ENCODE measurements at places on chromosomes 7 and 10.

GRCh38 chr7:119572132-119572531 is 700.8 kb upstream of the KCND2 start:
- DNase-seq = no peak

DNA sequence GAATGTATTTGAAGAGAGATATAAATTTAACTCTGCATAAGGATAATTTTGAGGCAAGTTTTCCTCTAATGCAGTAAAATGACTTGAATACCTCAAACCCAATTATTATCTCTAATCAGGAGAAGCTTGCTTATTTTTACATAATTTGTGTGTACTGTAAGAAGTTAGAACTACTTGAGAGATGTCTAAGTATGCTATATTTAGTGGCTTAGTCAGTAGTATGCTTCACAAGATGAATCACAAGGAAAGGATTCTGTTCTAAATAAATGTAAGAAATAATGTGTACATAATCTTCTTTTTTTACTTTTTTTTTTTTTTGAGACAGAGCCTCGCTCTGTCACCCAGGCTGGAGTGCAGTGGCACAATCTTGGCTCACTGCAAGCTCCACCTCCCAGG is 13.7 kb downstream of the PHTF2 start:
- no peak for DNase-seq

DNA sequence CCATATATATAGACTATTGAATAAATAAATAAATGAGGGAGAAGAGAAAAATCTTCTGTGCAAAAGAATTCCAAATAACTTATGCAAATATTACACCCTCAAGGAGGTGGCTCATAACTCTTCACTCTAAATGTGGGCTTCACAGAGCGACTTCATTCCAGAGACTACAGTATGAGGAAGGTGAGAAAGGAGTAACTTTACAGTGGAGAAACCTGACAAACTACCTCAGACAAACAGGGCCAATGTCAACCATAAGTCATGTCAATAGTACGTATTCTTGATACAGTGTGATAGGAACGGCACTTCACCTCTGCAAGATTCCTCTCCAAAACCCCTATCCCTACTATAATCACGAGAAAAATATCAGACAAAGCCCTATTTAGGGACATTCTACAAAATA is 158.4 kb upstream of the NAMPT start:
- DNase-seq = no peak

DNA sequence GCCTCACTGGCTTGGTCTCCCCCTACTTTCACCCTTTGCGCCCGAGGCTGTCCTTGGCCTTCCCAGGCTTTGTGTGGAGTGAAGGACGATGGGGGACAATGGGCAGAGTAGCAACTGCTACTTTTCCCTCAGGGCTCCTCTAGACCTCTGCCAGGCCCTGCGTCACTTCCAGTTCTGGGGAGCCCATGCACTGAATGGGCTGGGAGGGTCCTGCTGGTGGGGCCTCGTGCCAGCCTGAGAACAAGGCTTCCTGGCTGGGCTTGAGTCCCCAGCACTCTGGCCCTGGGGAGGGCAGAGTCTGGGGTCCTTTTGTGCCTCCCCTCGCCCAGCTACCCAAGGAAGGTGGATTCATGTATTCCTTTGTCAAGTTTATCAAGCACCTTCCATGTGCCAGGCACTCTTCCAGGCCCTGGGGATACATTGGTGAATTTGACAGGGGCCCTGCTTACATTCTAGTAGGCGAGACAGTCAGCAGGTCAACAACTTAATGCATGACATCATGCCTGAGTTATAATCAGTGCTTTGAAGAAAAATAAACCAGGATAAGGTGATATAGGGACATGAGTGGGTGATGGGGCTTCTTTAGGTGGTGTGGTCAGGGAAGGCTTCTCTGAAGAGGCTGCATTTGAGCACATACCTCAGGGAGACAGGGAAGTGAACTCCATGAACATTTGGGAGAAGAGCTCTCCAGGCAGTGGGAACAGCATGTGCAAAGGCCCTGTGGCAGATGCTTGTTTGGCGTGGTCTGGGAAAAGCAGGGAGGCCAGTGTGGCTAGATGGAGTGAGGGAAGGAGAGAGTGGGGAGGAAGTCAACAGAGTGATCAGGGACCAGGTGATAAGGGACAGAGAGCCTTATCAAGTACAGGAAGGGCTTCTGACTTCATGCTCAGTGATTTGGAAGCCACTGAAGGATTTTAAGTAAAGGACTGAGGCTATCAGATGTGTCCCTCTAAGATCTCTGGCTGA is 14.1 kb downstream of the ZMIZ1 start:
- DNase-seq = no peak

DNA sequence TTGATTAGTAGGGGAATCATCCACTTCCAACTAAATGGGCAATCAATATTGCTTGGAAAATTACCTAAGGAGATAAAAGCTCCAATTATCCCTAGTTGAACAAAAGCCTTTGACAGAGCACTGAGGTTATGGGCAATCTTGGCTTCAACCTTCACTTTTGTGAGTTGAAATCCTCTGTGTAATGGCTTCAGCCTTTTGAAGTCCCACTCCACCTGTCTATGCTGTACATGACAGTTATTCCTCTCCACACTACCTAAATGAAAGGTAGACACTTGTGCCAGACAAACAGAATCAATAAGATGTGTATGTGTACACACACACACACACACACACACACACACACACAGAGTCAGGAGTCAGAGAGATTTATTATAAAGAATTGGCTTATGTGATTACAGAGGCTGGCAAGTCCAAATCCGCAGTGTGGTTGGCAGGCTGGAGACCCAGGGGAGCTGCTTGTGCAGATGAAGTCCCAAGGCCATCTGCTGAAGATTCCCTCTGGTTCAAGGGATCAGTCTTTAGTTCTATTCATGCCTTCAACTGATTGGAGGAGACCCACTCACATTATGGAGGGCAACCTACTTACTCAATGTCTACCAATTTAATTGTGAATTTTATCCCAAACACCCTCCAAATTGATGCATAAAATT is 164.8 kb upstream of the CDC14C start:
- no peak for DNase-seq

DNA sequence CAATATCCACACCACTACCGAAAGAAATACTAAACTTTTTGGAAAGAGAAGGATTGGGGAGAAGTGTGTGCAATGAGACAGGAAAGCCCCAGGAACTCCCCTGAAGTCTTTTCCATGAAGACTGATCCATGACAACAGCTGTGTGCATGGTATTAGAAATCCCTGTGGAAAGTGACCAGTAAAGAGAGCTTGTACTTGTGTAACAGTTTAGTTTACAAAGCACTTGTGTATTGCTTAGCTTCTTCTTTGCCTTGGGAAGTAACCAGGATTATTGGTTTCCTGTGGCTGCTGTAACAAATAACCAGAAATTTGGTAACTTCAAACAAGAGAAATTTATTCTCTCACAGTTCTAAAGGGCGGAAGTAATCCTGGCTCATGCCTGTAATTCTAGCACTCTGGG is 18.8 kb downstream of the TFAM start:
- DNase-seq = no peak

- no peak for DNase-seq
Measured at GRCh38 chr10:7773845-7774801, 13.7 kb downstream of the KIN start.

GRCh38 chr7:129798616-129799349 is 154.0 kb downstream of the UBE2H start:
- no peak for DNase-seq

GRCh38 chr7:47816647-47817046 is 131.6 kb downstream of the PKD1L1 start:
- no peak for DNase-seq

DNA sequence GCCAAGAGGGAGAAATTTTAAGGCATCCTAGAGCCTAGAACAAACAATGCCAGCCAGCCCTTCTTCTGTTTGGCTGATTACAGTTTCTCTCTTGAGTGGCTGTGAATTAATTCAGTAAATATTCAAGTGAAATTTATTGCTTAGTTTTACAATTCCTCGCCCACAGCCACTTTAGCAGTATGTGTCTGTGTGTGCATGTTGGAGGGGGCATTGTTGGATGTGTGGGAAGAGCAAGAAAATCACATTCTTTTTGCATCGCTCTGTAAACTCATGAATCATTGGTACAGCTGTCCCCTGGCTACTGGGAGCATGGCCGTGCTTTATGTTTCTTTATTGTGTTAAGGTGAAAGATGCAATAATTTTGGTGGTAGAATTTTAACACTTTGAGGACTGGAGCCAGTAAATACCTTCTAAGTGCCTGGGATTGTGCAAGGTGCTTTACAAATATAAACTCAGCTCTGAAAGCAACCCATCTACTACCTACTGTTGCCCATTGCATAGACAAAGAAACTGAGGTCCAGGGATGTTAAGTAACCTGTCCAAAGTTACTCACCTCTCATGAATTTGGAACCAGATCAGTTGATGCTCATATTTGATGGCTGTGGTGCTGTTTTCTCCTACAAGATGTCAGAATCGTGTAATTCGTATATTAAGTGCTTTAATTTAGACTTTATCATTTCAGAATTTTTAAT is 89.9 kb upstream of the BTBD16 start:
- no peak for DNase-seq

GRCh38 chr10:23686722-23687121 is 247.8 kb downstream of the OTUD1 start:
- DNase-seq = no peak

GRCh38 chr7:78315119-78315518 is 516.5 kb downstream of the PHTF2 start:
- DNase-seq = no peak

- DNase-seq = no peak
Measured at GRCh38 chr7:102432442-102433218, 745 bp upstream of the ORAI2 start.

- DNase-seq = no peak
Measured at GRCh38 chr7:120733143-120733542, 124.8 kb downstream of the TSPAN12 start.

GRCh38 chr10:89163265-89163995 is 43.7 kb downstream of the CH25H start:
- DNase-seq = no peak

- no peak for DNase-seq
Measured at GRCh38 chr7:74519395-74519794, 65.7 kb downstream of the GTF2IRD1 start.

DNA sequence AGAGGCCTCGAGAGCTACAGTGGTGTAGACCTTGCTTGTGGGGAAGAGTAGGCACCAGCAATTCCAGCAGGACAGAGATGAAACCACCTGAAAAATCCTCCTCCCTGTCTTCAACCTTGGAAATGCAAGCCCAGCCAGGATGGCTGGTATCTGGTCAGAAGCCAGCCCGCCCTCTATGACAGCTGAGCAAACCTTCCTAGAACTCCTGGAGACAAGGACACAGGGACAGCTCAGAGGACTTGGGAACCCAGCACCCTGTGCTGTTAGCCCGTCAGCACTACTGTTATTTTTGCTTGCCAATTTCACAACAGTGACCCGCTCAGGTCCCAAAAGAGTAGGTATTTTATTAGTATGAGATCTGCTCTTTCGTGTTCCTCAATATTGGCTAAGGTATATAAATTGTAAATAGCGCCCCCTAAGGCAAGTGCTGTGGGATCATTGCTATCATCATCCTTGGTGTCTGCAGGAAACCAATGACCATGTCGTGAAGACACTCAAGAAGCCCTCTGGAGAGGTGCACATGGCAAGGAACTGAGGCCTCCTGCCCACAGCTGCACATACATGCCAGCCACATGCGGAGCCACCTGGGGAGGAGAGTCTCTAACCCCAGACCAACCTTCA is 156.5 kb upstream of the CHST15 start:
- no peak for DNase-seq

DNA sequence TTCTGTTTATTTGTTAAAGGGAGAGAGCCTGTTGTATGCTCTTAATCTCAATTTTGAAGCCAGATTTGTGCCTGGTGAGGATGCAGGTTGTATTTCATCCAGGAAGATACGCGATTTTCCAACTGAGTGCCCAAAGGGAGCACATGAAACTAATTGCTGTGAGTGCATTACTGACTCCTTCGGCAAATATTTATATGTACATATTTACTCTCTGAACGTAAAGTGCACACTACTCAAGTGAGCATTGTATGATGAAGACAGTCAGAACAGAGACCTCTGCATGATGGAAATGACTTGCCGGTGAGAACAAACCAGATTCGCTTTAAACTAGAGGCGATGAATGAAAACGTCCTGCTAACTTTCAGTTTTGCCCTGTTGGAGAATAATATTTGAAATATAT is 130.1 kb downstream of the MALRD1 start:
- DNase-seq = no peak

GRCh38 chr10:104819731-104820130 is 178.6 kb downstream of the SORCS3 start:
- no peak for DNase-seq

- no peak for DNase-seq
Measured at GRCh38 chr7:127995881-127996215, 35.4 kb downstream of the LRRC4 start.

DNA sequence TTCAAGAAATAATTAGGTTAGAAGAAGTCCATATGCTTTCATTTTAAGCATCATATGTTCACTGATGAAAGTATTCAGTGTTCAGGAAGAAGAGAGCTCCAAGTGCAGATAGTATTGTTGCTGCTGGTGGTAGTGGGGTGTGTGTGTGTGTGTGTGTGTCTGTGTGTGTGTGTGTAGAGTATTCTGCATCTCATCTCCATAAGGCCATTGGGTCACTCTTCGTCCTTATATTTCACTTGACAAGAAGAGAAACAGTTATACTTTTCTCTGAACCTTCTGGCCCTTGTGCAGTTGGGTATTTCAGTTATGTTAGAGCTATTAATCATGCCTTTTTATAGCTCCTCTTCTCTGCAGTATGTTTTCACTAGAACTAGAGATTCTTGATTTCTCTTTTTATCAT is 26.2 kb downstream of the ADAM22 start:
- no peak for DNase-seq

DNA sequence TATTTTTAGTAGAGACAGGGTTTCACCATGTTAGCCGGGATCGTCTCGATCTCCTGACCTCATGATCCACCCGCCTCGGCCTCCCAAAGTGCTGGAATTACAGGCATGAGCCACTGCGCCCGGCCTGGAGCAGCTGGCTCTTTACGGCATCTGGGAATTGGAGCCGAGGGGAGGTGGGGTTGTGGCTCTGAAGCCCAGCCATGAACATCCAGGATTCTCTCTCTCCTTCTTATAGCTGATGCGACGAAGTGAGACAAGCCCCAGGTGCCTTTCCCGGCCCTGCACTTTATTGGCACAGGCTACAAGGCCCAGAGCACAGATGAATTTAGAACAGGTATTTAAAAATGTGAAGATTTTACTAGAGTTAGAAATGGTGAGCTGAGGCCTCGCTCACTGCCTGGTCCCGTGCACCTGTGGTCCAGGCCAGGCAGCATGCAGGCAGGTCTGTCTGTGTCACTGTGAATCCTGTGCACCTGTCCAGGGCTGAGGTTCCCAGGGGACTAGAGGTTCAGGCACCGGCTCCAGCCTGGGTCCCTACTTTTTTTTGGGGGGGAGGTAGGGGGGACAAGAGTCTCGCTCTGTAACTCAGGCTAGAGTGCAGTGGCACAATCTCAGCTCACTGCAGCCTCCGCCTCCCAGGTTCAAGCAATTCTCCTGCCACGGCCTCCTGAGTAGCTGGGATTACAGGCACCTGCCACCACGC is 379.7 kb upstream of the FOXK1 start:
- DNase-seq = no peak

- no peak for DNase-seq
Measured at GRCh38 chr7:35007768-35008167, 29.5 kb downstream of the DPY19L1 start.

All from NCI-H2081 treated with DMSO at 0.1 percent for 48 hours (cell line).